Endodermal cell (in vitro differentiated cells): ENCODE measurements at places on chromosomes 11 and 22.

GRCh38 chr11:16179676-16180075 is 176.7 kb downstream of the SOX6 start:
- no peak for DNase-seq

GRCh38 chr11:83528225-83528624 is 242.1 kb upstream of the CCDC90B start:
- DNase-seq: no peak

- peak; percentile 90 for DNase-seq
Measured at GRCh38 chr22:30196141-30196879, 50.2 kb downstream of the LIF start.

DNA sequence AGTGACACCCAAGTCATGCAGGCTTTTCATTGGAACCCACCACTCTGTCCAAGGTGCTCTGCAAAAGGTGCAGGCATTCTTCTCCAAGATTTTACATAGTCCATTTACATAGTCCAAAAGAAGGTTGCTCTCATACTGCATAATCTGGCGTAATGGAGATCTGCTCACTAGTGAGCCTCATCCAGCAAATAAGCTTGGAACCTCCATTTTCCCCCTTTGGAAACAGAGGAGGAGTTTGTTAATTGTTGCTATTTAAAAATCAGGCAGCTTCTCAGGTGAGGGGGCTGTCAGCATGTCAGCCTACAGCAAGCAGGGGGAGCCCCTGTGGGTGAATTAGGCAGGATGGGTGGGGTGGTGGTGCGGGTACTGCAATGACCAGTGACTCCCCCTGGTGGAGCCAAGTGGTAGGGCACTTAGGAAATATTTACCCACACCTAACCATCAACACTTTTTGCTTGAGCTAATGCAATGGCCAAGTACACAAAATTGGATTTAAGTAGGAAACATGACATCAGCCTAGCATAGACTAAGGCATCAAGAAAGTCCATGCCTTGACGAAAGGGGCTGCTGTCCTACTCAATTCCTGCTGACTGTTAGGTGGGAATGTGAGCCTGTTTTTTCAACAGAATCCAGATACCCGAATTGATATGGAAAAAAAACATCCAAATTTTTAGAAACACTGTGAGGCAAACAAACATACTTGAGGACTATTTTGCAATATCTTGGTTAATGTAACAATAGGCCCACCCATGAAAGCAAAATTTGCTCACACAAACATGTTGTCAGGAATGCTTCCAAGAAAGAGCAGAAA is 64.5 kb downstream of the AMBRA1 start:
- DNase-seq: peak; percentile 92

- DNase-seq: no peak
Measured at GRCh38 chr11:75966537-75967287, 151.7 kb downstream of the UVRAG start.

GRCh38 chr11:31768749-31769640 is 42.1 kb downstream of the PAX6 start:
- no peak for DNase-seq

GRCh38 chr11:47257517-47258316 is at the start of gene NR1H3:
NR1H3 (plus strand) TSS chr11:47257996; CDS start chr11:47259217, 1,221 bp downstream.
- DNase-seq: peak; percentile 94

- DNase-seq: peak; percentile 58
Measured at GRCh38 chr11:103659206-103659618, 377.2 kb upstream of the DDI1 start.

DNA sequence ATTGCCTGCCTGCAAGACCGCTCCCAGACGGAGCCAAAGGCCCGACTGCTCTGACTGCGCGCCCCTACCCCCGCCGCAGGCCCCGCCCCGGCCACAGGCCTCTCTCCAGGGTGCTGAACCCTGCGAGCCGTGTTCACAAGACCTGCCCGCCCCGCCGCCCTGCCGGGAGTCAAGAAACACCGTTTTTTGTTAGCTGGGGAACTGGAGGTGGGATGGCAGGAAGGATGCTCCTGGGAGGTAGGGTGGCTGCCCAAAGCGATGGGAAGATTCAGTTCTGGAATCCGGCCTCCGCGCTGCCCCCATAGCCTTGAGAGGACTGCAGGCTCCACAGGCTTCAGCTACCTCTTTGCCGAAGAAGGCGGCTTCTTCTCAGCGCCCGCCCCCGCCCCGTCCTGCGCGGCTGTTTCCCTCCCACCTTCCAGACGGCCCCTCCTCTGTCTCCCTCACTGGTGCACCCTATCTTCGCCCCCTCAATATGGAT is 2.7 kb upstream of the PDE2A start:
- DNase-seq: peak; percentile 99

DNA sequence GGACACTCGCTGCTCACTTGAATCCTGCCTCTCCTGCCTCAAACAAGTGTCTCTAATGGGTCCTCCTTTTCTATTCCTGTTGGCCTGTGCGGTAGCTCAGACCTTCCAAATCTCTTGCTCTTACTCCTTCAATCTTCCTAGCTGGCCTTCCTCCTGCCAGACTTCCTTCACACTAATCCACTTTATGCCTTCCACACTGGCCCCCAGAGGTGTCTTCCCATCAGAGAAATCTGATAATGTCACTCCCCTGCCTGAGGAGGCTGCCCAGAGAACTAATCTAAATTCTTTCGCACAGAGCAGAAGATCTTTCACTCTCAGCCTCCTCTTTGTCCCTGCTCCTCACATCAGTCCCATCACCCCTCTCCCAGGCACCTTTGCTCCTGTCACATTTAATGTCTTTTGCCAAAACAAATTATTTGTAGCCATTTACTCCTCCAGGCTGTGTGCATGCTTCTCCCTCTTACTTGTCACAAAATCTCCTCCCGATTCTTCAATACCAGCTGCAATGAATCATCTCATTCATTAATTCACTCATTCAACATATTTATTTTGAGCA is 175.7 kb downstream of the MAML2 start:
- peak; percentile 69 for DNase-seq

- peak; percentile 73 for DNase-seq
Measured at GRCh38 chr22:44049486-44050231, 25.6 kb downstream of the PARVB start.

DNA sequence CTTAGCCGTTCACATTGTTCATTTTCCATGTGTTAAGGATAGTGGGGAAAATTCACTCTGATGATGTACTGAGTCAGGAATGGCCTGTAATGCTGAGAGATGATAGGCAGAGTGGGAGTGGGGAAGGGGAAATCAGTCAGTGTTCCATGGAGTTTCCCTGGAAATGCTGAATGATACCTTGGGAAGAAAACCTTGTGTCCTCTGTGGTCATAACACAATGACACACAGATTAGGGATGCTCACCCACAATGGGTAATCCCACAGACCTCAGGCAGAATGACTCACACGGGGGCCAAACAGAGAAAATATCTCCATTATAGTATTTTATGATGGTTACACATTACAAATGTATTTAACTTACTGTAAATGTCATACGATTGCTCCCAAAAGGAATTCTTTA is 118.0 kb downstream of the SNX19 start:
- DNase-seq: no peak

DNA sequence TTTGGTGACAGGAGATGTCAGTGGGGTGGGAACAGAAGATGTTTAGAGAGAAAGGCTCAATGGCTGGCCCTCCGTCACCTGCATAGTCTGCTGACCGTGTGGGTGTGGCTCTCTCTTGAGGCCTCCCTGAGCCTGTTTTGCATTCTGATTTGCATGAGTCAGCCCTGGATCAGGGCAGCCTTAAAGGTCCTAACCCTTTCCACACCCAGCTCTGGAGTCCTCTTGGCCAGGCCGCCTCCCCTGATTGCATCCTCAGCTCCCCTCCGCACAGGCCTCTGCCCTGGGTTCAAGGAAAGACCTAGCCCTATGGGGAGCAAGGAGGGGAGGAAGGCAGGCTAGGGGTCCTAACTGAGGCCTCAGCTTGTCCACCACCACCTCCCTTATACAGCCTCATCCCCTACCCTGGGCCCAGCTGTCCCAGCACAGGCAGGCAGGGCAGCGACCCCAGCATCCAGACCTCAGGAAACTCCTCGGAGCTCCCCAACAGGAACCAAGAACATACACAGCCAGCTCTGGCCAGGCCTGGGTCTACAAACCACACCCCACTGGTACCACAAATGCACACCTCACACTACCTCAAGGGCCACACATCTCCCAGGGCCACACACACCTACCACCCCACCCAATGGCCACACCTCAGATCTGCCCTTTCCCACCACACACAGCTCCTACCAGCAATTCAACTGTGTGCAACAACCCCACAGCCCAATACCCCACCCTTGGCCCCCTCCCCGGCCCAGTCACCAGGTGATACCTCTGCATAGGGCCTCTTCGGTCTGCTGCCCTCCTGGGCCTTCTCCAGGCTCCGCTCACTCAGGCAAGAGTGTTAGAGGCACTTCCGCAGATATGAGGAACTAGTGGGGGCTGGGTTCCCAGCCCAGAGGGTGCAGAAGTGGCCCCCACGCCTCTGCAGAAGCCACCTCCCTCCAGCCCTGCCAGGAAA is 13.7 kb downstream of the ARAP1 start:
- DNase-seq: peak; percentile 77

DNA sequence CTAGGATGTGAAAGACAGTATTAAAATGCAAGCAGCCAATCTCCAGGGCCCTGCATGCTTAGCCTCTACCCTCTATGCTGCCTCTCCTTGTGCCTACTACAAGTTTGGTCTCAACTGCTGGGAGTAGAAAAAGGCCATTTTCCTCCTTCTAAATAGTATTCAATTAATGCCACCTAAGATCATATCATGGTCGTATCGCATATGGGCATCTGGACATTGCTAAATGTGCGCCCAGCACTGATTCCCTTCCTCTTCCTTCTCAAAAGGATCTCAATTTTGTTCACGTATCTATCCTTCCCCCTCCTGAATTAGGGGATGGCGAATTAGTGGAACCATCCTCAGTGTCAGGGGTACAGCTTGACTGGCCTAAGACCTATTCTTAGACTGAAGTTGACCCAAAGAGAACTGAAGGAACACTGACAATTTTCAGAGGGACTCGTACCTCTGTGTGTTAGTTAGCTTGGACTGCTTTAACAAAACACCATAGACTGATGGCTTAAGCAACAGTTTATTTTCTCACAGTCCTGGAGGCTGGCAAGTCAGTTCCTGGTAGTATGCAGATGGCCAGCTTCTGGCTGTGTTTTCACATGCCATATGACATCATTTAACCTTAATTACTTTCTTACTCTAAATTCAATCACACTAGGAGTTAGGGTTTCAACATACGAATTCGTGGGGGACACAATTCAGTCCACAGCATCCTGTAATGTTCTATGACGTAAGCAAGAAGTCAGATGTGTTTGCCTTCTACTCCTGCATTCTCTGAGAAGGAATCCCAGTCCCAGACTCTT is 8.5 kb upstream of the NUP50 start:
- no peak for DNase-seq

GRCh38 chr11:125685228-125685627 is 4.6 kb upstream of the ACRV1 start:
- DNase-seq: no peak

- peak; percentile 97 for DNase-seq
Measured at GRCh38 chr11:72238040-72238450, 5.9 kb downstream of the PHOX2A start.

DNA sequence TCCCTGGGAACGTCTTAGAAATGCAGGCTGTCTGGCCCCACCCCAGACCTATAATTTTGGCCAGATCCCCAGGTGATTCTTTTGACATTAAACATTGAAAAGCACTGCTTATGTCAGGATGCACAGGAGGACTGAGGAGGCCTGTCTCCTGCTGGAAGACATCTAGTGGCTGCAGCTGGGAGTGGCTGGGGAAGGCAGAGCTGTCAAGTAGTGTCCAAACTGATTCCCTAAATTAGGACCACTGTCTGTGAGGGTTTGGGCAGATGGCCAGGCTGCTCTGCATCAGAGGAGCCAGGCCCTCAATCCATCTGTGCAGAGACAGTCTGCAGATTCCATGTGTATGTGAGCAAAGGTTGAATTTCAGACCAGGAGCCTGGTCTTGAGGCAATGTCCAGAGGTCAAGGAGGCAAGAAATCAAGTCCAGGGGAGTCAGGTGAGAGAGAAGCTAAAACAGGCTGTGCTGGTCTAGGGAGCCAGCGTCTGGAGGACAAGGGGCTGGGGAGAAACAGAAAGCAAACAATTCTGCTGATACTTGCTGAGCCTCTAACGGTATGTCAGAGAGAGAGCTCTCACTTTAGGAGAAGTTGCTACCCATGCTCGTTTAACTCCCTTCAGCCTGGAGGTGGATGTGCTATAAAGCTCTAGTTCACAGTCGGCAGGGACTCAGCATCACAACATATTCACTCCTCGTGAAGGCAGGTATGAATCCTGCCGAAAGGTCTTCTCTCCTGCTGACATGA is 15.3 kb upstream of the SYTL2 start:
- DNase-seq: peak; percentile 81

GRCh38 chr11:78344094-78344493 is 73.5 kb downstream of the GAB2 start:
- no peak for DNase-seq

GRCh38 chr11:92828556-92828955 is 140.9 kb upstream of the MTNR1B start:
- DNase-seq: no peak

DNA sequence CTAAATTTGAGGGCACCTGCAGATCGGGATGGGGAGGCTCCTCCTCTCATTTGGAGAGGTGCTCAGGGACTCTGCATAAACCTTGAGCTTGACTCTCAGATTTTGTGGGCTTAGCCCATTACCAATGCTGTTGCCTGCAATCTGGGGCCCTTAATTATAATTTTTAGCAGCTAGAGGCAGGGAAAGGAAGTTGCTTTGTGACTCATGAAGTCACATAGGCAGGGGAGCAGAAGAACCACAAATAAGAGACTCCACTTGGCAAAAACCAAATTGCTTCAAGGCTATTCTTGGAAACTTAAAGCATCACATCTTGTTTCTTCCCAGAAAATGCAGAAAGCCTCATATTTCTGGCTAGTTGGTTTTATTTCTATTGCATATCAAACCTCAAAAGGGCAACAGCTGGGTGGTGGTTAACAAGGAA is 46.9 kb downstream of the MICAL2 start:
- no peak for DNase-seq

DNA sequence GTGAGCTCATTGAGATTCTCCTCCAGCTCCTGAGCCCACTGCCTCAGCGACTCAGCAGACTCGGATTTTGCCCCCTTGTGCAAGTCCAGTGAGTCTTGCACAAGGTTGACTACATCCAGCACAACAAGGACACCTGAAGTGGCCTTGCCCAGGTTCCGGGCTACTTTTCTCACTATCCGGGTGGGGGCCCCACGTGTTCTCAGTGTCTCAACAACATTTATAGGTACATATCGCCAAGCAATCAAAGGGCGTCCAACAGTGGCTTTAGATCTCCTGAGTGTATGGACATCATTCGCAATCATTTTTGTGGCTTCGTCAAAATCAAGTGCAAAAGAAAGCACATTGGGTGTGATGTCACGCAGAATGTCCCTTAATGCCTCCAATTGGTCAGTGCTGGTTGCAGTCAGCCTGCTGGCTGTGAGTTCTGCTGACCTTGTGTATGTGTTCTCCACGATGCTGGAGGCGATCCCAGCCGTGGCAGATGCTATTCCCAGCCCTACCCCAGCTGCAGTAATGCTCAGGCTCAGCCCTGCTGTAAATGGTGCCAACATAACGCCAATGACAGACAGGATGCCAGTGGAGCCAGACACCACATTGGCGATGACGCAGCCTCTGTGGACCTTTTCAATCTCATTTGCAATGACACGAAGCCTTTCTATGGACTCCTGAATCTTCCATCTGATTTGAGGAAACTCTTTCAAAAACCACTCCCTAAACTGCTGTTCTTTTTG is 10.3 kb downstream of the APOL4 start:
- peak; percentile 13 for DNase-seq
